ENCODE measurements at places on chromosomes 6 and 20.

DNA sequence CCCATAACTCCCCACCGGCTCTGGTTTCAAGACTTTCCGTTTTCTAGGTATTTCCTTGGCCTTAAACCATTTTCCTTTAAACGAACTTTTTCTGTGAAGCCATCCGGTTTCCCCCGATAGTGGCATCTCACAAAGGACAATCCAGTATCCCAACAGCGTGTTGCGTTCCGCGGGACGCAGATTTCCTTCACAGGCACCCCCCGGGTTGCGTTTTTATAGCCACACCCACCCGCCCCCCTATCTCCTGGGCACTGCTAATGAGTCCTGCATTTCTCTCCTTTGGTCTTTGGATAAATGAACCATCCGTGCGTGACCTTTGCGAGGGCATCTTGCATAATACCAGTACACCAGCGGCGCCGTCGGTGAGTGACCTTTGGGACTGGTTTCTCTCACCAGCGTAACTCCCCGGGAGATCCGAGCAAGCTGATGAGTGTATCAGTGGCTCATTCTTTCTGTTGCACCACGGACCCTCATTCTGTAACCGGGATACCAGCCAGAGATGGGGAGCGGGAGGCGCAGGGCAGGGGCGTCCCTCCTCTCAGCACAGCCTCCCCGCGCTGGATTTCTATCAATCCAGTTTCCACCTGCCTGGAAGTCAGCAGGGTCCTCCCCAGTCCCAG, 586 bp upstream of the NQO2 start:
- no peaks in the 10 kb centered on the region for H3K36me3 ChIP-seq
- no peak overlapping the region for H3K27ac ChIP-seq
- H3K27me3 ChIP-seq = peaks cover 25% of the 10 kb centered on the region
- H3K4me3 ChIP-seq = peak overlapping the region; percentile 79
- peaks cover 12% of the 10 kb centered on the region for H3K4me1 ChIP-seq
- DNase-seq = no peak

DNA sequence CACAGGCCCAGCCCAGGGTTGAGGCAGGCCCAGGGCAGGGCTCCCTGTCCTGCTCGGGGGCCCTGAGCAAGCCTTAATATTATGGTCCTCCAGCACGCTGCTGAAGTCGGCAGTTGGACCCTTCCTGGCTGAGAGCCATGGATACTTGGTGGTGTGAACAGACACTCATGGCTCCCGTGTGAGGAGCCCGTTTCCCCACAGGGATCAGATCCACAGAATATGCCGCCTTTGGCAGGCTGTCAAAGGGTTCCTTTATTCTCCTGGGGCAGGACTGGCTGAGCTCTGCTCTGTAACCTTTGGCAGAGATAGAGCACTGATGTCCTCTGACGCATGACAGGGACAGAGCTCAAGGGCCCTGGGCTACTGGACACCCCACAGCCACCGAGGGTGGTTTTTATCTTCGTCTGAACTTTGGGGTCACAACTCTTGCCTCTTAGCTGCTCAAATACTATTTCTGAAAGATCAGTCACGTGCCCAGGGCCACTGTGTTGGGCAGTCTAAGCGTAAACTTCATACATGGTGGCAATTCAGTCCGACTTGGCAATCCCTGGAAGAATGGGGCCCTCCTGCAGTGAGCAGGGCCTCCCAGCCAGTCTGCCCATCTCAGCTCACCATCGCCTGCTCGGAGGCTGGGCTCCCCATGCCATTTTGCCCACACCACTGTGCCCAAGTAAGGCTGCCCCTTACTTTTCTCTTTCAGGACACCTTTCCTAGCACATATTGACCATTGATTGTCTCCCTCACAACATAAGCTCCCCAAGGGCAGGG, 49.1 kb downstream of the TTI1 start:
- no peak for DNase-seq
- H3K4me3 ChIP-seq = no peak overlapping the region
- H3K27me3 ChIP-seq = no peaks in the 10 kb centered on the region
- H3K27ac ChIP-seq = peak overlapping the region; percentile 13
- no peaks in the 10 kb centered on the region for H3K36me3 ChIP-seq

DNA sequence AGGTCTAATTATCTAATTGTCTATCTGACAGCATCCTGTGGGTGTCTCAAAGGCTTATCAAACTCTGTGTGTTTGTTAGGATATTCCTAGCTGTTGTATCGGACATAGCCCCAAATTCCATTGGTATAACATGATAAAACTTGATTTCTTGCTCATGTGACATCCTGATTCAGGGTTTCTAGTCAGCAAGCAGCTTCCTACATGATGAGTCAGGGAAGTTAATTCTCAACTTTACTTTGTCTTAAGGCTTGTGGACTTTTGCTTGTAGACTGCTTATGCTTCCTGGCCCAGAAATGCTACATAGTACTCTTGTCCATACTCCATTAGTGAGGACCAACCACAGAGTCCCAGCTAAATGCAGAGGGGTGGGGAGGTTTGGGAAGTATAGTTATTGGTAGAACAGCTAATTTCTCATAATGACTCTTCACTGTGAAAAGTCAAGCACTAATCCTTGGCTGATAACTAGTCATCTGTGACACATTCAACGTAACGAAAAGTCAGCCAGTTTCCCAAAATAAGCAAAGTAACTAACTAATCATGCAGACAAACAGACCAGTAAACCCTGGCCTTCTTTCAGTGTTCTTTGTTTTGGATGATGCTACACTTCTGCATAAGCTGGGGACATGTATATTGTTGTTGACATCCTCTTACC, 25.8 kb downstream of the NKAIN2 start:
- no peak overlapping the region for H3K27ac ChIP-seq
- peaks cover 61% of the 10 kb centered on the region for H3K27me3 ChIP-seq
- H3K36me3 ChIP-seq = no peaks in the 10 kb centered on the region
- peaks cover 12% of the 10 kb centered on the region for H3K4me1 ChIP-seq

GRCh38 chr6:11215773-11216172, 16.7 kb downstream of the NEDD9 start:
- no peaks in the 10 kb centered on the region for H3K36me3 ChIP-seq
- H3K27ac ChIP-seq = no peak overlapping the region
- H3K4me1 ChIP-seq = peaks cover 37% of the 10 kb centered on the region

- no peaks in the 10 kb centered on the region for H3K27me3 ChIP-seq
- no peak overlapping the region for H3K27ac ChIP-seq
- no peak overlapping the region for H3K4me3 ChIP-seq
- H3K36me3 ChIP-seq = no peaks in the 10 kb centered on the region
- peaks cover 12% of the 10 kb centered on the region for H3K4me1 ChIP-seq
- DNase-seq = peak; percentile 43
Observed at GRCh38 chr6:168333039-168333438, 13.5 kb upstream of the DACT2 start.

- H3K4me3 ChIP-seq = no peak overlapping the region
- H3K36me3 ChIP-seq = no peaks in the 10 kb centered on the region
- peaks cover 16% of the 10 kb centered on the region for H3K27me3 ChIP-seq
- peak; percentile 23 for DNase-seq
- no peaks in the 10 kb centered on the region for H3K4me1 ChIP-seq
Observed at GRCh38 chr6:149895048-149895590, 2.8 kb downstream of the RAET1E start.

DNA sequence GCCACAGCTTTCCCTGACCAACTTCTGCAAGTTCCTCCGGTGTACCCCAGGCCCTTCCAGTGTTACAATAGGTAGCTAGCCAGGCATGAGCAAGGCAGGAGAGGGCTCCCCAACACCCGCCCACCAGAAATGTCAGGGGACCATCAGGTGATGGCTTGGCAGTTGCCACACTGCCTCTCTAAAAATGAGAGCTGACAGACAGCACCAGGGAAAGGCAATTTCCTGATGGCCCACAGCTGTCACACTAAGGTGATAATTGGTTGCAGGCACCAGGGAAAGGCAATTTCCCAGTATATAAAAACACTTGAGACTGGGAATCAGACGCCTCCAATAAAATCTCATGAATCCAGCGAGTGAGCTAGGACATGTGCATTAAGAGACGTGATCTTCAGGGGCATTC, 49.9 kb downstream of the PXDC1 start:
- no peak overlapping the region for H3K4me3 ChIP-seq
- no peak overlapping the region for H3K27ac ChIP-seq
- H3K4me1 ChIP-seq = no peaks in the 10 kb centered on the region
- H3K27me3 ChIP-seq = no peaks in the 10 kb centered on the region
- H3K36me3 ChIP-seq = no peaks in the 10 kb centered on the region

- DNase-seq = no peak
- H3K4me3 ChIP-seq = no peak overlapping the region
- no peaks in the 10 kb centered on the region for H3K4me1 ChIP-seq
- no peaks in the 10 kb centered on the region for H3K36me3 ChIP-seq
Observed at GRCh38 chr6:29728173-29728874, 5.1 kb downstream of the HLA-F start.

GRCh38 chr20:38147163-38147562, 17.9 kb downstream of the TGM2 start:
- no peaks in the 10 kb centered on the region for H3K27me3 ChIP-seq
- DNase-seq = no peak
- H3K36me3 ChIP-seq = no peaks in the 10 kb centered on the region
- no peak overlapping the region for H3K4me3 ChIP-seq

DNA sequence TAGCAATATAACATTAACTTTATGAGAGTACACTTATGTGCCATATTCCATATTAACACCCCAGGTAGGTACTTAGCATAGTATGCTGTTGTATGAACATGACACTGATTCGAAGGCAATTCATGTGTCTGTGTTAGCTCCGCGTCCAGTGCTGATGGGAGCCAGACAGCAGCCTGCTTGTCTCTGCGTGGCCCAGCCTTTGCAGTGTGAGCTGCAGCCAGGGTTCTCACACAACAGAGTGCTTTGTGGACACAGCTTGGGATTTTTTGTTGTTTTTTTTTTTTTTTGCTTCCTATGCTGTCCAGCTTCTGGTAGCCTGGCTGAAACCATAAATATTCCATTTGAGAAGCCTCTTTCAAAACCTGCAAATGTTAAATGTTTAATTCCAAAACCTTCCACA, 350.9 kb downstream of the SMOC2 start:
- no peak overlapping the region for H3K4me3 ChIP-seq
- no peaks in the 10 kb centered on the region for H3K4me1 ChIP-seq
- H3K36me3 ChIP-seq = no peaks in the 10 kb centered on the region
- DNase-seq = no peak
- no peak overlapping the region for H3K27ac ChIP-seq

- H3K27ac ChIP-seq = no peak overlapping the region
- H3K36me3 ChIP-seq = no peaks in the 10 kb centered on the region
- no peak overlapping the region for H3K4me3 ChIP-seq
- no peaks in the 10 kb centered on the region for H3K27me3 ChIP-seq
- DNase-seq = no peak
Observed at GRCh38 chr6:49284180-49284579, 178.9 kb downstream of the MMUT start.

DNA sequence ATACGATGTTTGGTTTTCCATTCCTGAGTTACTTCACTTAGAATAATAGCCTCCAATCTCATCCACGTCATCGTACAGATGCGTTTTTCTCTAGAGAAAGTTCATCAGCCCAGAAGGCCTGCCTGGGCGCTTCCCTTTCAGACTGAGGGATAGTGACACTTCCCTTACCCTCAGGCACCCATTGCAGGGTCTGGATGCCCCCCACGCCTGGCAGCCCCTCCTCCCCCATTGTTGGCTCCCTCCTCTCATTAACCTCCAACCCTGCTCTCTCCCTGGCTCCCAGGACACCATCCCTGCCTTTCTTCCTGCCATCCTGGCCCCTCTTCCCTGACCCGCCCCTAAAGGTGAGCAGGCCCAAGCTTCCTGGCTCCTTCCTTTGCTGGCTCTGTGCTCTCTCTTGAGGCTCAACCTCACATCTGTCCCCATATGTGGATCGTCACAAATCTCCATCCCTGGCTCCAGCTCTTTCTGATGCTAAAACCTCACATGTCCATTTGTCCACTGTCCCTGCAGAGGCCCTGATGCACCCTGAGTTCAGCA, 145.2 kb downstream of the SYCP2 start:
- DNase-seq = no peak
- no peaks in the 10 kb centered on the region for H3K36me3 ChIP-seq
- H3K4me1 ChIP-seq = no peaks in the 10 kb centered on the region
- H3K27ac ChIP-seq = no peak overlapping the region
- peaks cover 11% of the 10 kb centered on the region for H3K27me3 ChIP-seq

DNA sequence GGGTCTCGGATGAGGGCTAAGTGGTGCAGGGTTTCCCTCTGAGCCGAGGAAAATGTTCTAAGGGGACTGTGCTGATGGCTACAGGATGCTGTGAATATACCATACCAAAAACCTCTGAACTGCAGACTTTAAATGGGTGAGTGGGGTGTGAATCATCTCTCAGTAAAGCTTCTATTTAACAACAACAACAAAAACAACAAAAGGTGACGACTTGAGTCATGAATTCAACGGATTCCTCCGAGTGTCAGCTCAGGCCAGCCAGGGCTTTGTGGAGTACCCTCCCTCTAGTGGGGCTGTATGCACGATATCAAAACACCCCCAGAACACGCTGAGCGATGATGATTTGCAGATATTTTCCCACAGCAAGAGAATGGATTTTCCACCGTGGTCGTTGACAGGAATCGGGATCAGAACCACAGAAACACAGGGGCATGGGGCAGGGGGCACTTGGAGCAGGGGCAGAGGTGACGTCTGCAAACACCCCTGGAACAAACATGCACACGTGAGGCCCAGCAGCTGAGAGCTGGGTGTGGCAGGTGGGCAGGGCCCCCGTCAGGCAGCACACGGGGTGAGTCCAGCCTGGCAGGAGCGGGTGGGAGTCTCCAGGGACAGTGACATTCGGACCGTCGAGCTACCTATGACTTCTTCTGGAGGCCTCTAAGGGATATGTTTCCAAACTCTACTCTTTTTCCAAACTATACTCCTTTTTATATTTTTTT, 38.6 kb downstream of the SLC2A4RG start:
- no peak for DNase-seq
- H3K4me3 ChIP-seq = no peak overlapping the region
- H3K4me1 ChIP-seq = peaks cover 6% of the 10 kb centered on the region
- no peak overlapping the region for H3K27ac ChIP-seq
- no peaks in the 10 kb centered on the region for H3K27me3 ChIP-seq

DNA sequence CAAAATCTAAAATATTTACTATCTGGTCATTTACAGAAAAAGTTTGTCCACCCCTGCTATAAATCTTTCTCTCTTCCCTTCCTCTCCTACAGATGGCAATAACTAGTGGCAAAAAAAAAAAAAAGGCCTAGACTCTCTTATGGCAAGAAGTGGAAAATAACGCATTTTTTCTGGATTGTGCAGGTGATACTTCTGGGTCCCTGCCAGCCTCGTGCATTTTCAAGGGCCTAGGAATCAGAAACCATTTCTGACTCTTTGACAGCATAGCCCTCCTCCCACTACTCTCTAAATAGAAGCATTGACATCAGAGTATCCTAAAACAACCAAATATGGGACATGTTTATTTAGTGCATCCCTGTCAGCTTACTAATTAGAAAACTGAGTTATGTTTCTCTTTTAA, 251.0 kb downstream of the KHDC1L start:
- no peaks in the 10 kb centered on the region for H3K4me1 ChIP-seq
- no peaks in the 10 kb centered on the region for H3K27me3 ChIP-seq
- no peak overlapping the region for H3K27ac ChIP-seq
- H3K36me3 ChIP-seq = no peaks in the 10 kb centered on the region

DNA sequence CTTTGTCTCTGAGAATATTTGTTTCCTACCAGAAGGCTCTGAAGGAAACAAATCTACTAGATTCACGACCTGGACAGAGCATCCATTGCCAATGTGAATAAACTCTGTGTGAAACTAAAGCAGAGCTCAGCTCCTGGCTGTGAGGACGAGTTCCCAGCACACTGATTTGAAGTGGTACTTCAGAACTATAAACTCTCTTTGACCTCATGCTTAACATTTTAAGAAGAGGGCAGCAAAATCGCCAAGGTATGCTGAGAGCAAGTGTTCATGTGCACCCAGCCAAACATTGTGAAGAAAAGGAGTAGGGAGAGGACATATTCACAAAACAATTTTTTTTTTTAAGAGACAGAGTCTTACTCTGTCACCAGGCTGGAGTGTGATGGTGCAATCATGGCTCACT, 33.7 kb upstream of the ZNF133 start:
- DNase-seq = no peak
- no peak overlapping the region for H3K4me3 ChIP-seq
- H3K27me3 ChIP-seq = no peaks in the 10 kb centered on the region
- H3K4me1 ChIP-seq = no peaks in the 10 kb centered on the region
- H3K36me3 ChIP-seq = no peaks in the 10 kb centered on the region
